Activated CD4-positive, alpha-beta memory T cell treated with anti-CD3 and anti-CD28 coated beads, Interleukin-2, amount 10 ng/mL, durations not matched to agents 7 days and 5 days (primary cell): ENCODE measurements at places on chromosomes 7 and 10. TPM values are rescaled to one million over a fixed set of nuclear protein-coding genes. Genes with fewer than 3 reads are reported as not detected.

GRCh38 chr7:42611961-42612360, 299.9 kb downstream of the C7orf25 start:
- no peak overlapping the region for H3K27ac ChIP-seq
- H3K4me1 ChIP-seq = no peaks in the 10 kb centered on the region
- H3K4me3 ChIP-seq = no peak overlapping the region
- DNase-seq = no peak

DNA sequence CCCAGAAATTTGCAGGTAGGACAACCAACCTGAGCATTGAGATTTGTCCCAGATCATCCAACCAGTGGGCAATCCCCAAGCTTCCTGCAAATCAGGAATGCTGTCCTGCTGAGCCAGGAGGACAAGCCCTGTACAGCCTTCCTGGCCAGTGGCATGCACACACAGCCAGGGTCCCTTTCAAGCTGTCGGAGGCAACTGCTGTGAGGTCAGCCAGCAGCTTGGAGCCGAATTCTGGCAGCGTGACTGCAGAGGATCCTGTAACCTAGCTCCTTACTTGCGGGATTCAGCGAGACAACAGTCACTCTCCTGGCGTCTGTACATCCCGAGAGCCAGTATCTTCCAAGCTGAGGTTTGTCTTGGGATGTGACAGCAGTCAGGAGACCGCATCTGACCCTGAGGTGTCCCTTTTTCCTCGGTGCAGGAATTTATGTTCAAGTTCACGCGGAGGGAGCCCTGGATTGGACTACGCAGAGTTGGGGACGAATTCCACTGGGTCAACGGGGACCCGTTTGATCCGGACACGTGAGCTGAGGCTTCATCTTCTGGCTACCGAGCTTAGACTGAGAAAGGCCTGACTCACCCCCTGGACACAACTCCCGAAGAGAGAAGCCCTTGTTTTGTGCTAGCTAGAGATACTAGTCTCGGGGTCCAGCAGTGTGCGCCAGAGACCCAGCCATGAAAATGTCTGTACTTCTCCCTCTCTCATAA, 18.3 kb downstream of the CLEC2L start:
- peaks cover 7% of the 10 kb centered on the region for H3K27me3 ChIP-seq
- H3K4me1 ChIP-seq = no peaks in the 10 kb centered on the region
- DNase-seq = no peak
- H3K4me3 ChIP-seq = no peak overlapping the region

- H3K27me3 ChIP-seq = no peaks in the 10 kb centered on the region
- no peak overlapping the region for H3K27ac ChIP-seq
- no peaks in the 10 kb centered on the region for H3K4me1 ChIP-seq
- H3K4me3 ChIP-seq = no peak overlapping the region
- H3K36me3 ChIP-seq = peaks cover 39% of the 10 kb centered on the region
- DNase-seq = no peak
These were observed 32.7 kb upstream of the HHEX start for GRCh38 chr10:92657024-92657423.

DNA sequence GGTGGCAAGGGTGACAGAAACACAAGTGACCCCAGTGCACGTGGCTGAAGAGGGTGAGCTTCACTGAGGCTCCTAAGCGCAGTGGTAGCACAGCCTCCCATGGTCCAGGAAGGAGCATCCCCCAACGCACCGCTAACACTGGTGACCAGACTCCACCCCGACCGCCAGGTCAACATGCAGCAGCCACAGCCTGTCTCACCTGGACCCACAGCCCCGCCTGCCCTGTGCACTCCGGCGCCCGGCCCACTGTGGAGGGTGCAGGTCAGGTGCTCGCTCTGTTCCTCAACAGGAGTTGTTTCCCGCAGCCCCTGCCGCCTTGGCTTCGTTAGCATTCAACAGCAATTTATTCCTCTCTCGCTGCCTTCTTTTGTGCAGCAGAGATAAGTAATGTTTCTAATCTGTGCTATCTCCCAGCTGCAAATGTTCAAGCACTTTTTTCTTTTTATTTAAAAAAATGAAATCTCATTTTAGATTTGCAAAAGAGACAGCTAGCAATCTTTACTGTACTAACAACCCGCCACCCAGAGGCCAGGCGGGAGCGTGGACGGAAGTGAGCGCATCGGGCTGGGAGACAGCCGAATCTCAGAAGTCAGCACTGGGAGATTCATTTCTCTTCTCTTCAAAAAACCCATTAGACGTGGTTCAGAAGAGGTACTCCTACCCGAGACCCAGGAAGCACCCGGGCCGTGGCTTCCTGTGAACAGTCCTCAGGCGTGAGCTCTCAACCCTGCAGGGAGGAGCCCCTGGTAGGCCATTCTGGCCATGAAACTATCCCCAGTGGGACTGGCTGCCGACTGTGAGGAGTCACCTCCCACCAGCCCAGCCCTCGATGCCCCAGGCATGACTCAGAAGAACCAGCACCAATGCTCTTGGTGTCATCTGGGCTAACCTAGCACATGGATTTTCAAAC, 133.4 kb downstream of the MAD1L1 start:
- DNase-seq = no peak
- H3K27me3 ChIP-seq = no peaks in the 10 kb centered on the region
- H3K27ac ChIP-seq = no peak overlapping the region
- H3K4me3 ChIP-seq = no peak overlapping the region
- H3K36me3 ChIP-seq = peaks cover 8% of the 10 kb centered on the region

Gene PILRA
- 1.3 TPM for total RNA-seq

DNA sequence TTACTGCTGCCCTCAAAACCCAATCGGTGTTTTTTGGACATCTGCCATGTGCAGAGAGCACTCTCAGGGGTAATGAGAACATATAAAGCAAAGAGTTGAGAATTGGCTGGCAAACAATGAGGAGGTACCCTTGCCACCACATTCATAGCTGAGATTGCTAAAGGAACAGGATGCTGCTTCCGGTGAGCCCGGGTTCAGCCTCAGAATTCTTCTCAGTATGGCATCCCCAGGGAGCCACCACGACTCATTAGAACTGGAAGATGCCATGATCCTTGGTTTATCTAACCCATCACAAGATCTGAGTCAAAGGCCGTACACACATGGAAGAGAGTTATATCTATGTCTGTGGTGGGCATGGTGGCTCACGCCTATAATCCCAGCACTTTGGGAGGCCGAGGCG, 174.4 kb downstream of the ARID5B start:
- no peak overlapping the region for H3K4me3 ChIP-seq
- H3K27ac ChIP-seq = peak overlapping the region; percentile 36
- no peak for DNase-seq

Gene ABLIM1
- 91.5 TPM for total RNA-seq

Gene HSPA12A
- total RNA-seq = 0.05 TPM

DNA sequence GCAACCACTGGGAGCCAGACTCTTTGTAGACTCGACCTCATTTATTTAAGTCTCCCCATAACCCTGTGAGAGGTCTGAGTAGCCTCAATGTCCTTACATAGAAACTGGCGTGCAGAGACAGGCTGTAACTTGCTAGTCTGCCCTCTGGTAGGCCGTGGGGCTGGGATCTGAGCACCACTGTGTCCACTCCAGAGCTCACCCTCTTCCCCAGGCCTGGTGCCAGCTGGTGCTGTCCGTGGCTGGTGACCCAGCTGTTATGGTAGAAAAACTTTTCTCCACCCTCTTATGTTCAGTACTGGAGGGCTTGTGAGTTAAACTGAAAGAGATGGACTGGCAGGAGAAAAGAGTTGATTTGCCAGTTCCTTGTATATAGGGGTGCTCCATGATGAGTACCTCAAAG, 41.9 kb downstream of the ADAMTS14 start:
- no peak overlapping the region for H3K27ac ChIP-seq
- no peak for DNase-seq

DNA sequence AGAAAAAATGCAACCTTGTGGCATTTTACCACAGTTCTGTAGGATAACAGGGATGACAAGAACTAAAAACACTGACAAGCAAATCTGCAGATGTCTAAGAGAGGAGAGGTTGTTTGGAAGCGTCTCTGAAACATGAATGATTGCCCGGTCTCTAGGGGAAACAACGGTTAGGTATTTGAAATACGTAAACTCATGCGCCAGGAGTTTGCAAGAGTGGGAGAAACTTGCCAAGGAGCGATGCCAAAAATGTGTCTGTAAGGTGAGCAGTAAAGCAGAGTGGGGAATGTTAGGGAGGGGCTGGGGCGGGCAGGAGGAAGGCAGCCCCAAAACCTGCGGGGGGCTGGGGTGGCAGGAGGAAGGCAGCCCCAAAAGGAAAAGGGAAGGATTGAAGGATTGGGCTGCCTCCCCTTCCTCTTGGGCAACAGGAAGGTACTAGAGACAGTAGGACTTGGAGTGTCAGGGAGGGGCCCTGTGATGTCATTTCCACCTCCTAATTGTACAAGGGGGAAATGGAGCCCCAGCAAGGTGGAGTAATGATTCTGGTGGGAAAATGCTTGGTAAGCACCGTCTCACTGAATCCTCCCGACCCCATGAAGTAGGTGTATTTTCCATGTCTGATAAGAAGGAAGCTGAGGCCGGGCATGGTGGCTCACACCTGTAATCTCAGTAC, 33.2 kb upstream of the PLEKHA1 start:
- H3K4me1 ChIP-seq = peaks cover 2% of the 10 kb centered on the region
- no peak overlapping the region for H3K4me3 ChIP-seq
- no peak overlapping the region for H3K27ac ChIP-seq
- no peaks in the 10 kb centered on the region for H3K36me3 ChIP-seq
- H3K27me3 ChIP-seq = peaks cover 10% of the 10 kb centered on the region

- peaks cover 4% of the 10 kb centered on the region for H3K36me3 ChIP-seq
- H3K27ac ChIP-seq = peak overlapping the region; percentile 50
- no peaks in the 10 kb centered on the region for H3K27me3 ChIP-seq
- DNase-seq = no peak
These were observed 6.7 kb downstream of the CPEB3 start for GRCh38 chr10:92284112-92284704.

GRCh38 chr7:101882005-101882421, 64.6 kb downstream of the CUX1 start:
- no peak overlapping the region for H3K27ac ChIP-seq
- H3K4me1 ChIP-seq = peaks cover 8% of the 10 kb centered on the region
- H3K36me3 ChIP-seq = no peaks in the 10 kb centered on the region
- H3K27me3 ChIP-seq = no peaks in the 10 kb centered on the region
- H3K4me3 ChIP-seq = no peak overlapping the region
- no peak for DNase-seq

DNA sequence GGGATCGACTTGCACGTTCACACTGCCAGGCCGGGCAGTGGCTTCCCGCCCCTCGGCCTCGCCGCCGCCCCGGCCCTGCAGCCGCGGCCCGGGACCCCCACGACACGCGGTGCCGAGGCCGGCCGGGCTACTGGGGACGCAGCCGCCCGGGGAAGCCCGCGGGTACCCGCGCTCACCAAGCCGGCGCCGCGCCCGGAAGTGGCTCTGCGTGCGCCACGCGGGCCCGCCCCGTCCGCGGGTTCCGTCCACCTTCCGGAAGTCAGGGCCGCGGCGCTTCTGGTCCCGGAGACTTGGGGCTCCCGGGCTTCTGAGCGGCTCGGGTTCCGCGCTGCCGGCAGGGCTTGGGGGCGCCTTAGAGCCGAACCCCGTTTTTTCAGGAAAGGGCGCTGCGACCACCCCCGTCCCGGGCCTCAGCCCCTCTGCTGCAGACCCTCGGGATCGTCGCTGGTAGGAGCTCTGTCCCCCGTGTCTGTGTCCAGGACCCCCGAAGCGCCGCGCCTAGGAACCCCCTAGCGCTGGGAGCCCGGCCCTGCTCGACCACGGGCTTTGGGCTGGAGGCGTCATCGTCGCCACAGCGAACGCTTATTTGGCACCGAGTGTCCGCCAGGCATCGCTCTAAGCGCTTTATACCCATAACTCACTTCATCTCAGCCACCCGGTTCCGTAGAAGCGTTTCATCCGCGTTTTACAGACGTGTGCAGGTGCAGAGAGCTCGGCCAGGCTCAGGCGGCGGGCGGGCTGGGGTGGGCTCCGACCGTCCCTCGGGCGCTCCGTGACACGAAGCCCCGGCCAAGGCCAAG, at the start of gene PSMG3:
TSS of gene PSMG3 (minus strand) at position 200 of the 800 bp plus-strand sequence. CDS start 693 bp downstream, outside the sequence.
- H3K4me3 ChIP-seq = peak within 1 kb of the TSS; percentile 88
- H3K27ac ChIP-seq = peak within 1 kb of the TSS; percentile 90
- H3K27me3 ChIP-seq = no peaks in the 10 kb centered on the region
- H3K4me1 ChIP-seq = peaks cover 42% of the 10 kb centered on the region

- peaks cover 10% of the 10 kb centered on the region for H3K4me1 ChIP-seq
- H3K4me3 ChIP-seq = no peak overlapping the region
- H3K36me3 ChIP-seq = no peaks in the 10 kb centered on the region
- no peak for DNase-seq
- H3K27me3 ChIP-seq = peaks cover 12% of the 10 kb centered on the region
- no peak overlapping the region for H3K27ac ChIP-seq
These were observed 150.4 kb upstream of the PRPS1L1 start for GRCh38 chr7:18177815-18178660.

Gene SCD
- 202 TPM for total RNA-seq

Gene GJD4
- not detected for total RNA-seq

- peak; percentile 88 for DNase-seq
- H3K27ac ChIP-seq = peak overlapping the region; percentile 66
- H3K4me1 ChIP-seq = peaks cover 49% of the 10 kb centered on the region
- peaks cover 57% of the 10 kb centered on the region for H3K27me3 ChIP-seq
These were observed 55.8 kb upstream of the LANCL2 start for GRCh38 chr7:55309040-55309991.

DNA sequence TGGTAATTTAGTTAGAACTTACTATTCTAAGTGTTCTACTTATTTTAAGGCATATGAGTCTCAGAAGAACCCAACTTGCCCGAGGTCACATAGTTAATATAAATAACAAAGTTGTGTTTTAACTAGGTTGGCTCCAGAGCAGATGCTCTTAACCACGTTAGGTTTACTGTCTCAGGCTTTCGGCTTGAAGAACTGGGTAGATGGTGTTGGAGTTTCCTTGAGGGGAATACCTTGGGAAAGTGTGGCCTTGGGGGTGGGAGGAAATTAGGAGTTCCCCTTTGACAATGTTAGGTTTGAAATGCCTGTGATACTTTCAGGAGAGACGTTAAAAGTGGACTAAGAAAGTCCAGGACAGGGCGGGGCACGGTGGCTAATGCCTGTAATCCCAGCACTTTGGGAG, 9.6 kb downstream of the ZNF398 start:
- no peaks in the 10 kb centered on the region for H3K27me3 ChIP-seq
- DNase-seq = no peak
- H3K27ac ChIP-seq = no peak overlapping the region
- peaks cover 18% of the 10 kb centered on the region for H3K4me1 ChIP-seq
- peaks cover 49% of the 10 kb centered on the region for H3K36me3 ChIP-seq
- no peak overlapping the region for H3K4me3 ChIP-seq

Gene HEPACAM2
- total RNA-seq = not detected

Gene SCART1
- total RNA-seq = 15.3 TPM

GRCh38 chr10:133347710-133348517, 741 bp downstream of the PRAP1 start:
- H3K4me1 ChIP-seq = peaks cover 9% of the 10 kb centered on the region
- H3K4me3 ChIP-seq = no peak overlapping the region
- peaks cover 16% of the 10 kb centered on the region for H3K27me3 ChIP-seq
- no peaks in the 10 kb centered on the region for H3K36me3 ChIP-seq

DNA sequence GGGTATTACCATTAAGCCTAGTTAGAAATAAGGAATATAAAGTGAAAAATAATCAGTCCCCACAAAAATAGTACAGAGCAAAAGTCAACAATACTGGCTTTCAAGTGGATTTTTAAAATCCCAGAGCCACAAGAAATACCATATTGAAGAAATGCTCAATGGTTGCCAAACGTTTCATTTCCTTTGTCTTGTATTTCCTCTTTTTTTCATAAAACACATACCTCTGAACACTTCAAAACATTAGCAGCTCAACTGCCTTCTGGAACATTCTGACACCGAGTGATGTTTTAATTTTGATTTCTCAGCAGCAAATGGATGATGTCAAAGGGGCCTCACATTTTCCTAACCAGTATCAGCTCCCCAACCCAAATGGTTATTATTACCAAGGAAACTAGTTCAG, 10.5 kb downstream of the NOD1 start:
- H3K36me3 ChIP-seq = peaks cover 22% of the 10 kb centered on the region
- peaks cover 61% of the 10 kb centered on the region for H3K4me1 ChIP-seq
- DNase-seq = no peak
- no peak overlapping the region for H3K27ac ChIP-seq
